ENCODE measurements at places on chromosomes 12 and 14. TPM values are rescaled to one million over a fixed set of nuclear protein-coding genes. Genes with fewer than 3 reads are reported as not detected.

GPRC5D gene
- not detected for total RNA-seq

SIX4 gene
- 1.9 TPM for total RNA-seq

OR4E2 gene
- not detected for total RNA-seq

GRCh38 chr12:80837342-80837978 lies 100.3 kb downstream of the LIN7A start:
- DNase-seq = no peak

GRCh38 chr12:123659996-123660727 lies 10.8 kb upstream of the TCTN2 start:
- DNase-seq = no peak

- DNase-seq = no peak
Observed at GRCh38 chr12:66071549-66071948, 59.0 kb downstream of the LLPH start.

DNA sequence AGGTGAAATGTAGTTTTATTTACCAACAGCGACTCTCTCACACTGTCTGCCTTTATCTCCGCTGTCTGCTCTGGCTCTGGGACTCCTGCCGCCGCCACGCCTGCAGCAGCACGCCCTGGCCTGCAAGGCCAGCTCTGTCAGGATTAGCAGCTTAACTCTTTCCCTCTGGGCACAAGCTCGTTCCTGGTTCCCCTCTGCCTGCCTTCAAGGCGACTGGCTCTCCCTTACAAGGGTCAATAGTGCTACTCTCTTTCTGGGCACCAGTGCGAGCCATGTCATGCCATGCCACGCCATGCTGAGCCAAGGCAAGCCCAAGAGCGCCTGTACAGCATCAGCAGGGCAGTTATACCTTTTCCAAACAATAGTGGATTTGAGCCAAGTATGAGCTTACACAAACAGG lies 3.6 kb upstream of the CLEC2B start:
- no peak for DNase-seq

- no peak for DNase-seq
Observed at GRCh38 chr12:107027636-107028053, 40.7 kb upstream of the MTERF2 start.

DNA sequence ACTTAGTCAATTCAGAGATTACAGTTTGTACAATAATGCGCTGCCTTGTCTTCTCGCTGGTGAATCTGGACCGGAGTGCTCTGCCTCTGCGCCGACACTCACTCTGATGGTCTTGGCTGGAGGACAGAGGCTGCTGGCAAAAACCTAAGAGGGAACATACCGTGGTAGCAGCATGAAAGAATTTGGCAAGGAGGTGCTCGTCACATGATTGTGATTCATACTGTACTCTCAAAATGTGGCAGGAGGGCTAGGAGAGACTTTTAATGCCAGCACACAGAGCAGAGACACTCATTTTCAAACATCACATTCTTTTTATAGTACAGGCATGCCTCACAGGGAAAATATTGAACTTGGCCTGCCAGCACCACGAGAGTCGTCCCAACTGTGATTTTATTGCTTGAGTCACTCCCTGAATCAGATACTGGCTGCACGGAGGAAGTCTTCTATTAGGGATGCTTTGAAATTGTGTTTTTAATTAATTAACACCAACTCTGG lies 67.8 kb downstream of the HMGA2 start:
- DNase-seq = peak; percentile 88

All from cardiac septum (tissue), 1 donor.